ENCODE measurements at places on chromosomes 2 and 18.

- no peak for DNase-seq
These were observed 20.4 kb upstream of the FSHR start for GRCh38 chr2:49174750-49175149.

- no peak for DNase-seq
These were observed 5.4 kb downstream of the METTL21A start for GRCh38 chr2:207619764-207620203.

DNA sequence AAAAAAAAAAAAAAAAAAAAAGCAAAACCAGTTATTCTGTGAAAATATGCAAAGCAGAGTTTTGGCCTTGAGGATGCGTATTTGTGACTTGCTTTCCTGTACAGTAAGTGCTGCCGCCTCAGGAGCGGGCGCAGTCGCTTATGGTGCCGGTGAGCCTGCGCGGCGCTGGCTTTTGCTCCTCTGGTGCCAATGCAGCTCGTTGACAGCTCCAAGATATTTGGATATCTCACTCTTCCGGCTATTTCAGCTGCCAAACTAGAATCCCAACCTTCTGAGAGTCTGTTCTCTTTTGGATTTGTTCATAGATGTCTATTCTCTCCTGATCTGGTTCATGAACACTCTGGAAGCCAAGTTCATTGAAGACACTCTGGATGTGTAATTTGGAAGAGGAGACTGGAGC, 184.1 kb downstream of the AGAP1 start:
- no peak for DNase-seq

DNA sequence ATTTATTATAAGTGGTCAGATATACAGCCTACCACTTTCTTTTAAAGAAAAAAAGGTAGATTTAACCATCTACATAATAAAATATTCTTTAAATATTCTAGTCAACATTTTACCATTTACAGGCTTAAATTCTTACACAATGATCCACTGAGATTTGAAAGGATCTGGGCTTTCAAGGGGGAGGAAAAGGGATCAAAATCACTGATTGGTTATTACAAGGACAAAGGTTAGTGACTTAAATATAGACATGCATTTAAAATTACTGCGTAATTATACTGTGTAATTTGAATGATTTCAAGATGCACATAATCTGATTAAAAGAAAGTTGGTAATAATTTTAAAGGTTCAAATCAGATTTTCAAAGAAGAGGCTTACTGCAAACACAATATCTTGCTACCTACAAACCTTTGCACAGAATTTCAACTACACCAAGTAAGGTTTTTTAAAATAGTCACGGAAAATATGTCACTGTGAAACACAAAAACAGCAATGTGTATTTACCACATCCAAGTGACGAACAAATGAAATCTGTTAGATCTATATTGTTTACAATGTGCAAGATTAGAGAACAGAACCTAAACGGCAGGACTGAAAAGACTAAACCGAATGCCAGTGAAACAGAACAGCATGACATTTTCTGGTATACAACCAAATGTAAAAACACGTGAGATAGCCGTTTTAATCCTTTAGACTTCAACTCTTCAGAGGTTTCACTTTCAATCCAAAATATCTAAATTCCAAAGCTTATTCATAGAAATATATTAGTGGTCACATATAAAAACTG, 40.8 kb downstream of the RTN4 start:
- no peak for DNase-seq

DNA sequence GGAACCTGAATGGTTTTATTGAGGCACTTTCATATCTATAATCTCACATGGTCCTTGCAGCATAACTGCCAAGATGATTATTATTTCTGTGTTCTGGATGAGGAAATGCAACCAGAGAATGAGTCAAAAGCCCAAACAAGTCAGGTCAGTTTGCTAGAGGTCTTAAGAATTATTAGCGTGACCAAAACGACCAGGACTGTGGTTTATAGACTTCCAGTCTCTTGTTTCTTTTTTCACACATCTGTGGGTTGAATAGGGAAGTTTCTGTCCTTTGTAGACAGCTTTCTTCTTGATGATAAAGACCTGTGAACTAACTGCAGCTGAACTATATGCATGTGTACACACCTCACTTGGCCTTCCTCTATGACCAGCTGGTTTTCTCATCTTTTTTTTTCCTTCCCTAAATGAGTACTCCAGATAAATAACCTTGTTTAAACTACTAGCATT, 13.9 kb downstream of the ADAM23 start:
- DNase-seq, result no peak

All from GM03348 (cell line).